SK-N-SH (cell line): ENCODE measurements at places on chromosomes 3 and 15. TPM values are rescaled to one million over a fixed set of nuclear protein-coding genes. Genes with fewer than 3 reads are reported as not detected.

C3orf62 gene
- polyA plus RNA-seq, result 4.2 and 5.8 TPM in 2 replicates

CLDND1 gene
- 110 and 165 TPM in 2 replicates for polyA plus RNA-seq

SEMA4B gene
- 15.2 and 38.9 TPM in 2 replicates for polyA plus RNA-seq

SLC12A1 gene
- polyA plus RNA-seq, result not detected in 2 replicates

FETUB gene
- 0.05 TPM in 2 replicates for polyA plus RNA-seq

P3H2 gene
- polyA plus RNA-seq, result 2.8 and 3.3 TPM in 2 replicates

TNK2 gene
- polyA plus RNA-seq, result 11.3 and 17.3 TPM in 2 replicates

COMMD4 gene
- polyA plus RNA-seq, result 197 and 223 TPM in 2 replicates

ZIC4 gene
- 1.3 and 2.0 TPM in 2 replicates for polyA plus RNA-seq

DNA sequence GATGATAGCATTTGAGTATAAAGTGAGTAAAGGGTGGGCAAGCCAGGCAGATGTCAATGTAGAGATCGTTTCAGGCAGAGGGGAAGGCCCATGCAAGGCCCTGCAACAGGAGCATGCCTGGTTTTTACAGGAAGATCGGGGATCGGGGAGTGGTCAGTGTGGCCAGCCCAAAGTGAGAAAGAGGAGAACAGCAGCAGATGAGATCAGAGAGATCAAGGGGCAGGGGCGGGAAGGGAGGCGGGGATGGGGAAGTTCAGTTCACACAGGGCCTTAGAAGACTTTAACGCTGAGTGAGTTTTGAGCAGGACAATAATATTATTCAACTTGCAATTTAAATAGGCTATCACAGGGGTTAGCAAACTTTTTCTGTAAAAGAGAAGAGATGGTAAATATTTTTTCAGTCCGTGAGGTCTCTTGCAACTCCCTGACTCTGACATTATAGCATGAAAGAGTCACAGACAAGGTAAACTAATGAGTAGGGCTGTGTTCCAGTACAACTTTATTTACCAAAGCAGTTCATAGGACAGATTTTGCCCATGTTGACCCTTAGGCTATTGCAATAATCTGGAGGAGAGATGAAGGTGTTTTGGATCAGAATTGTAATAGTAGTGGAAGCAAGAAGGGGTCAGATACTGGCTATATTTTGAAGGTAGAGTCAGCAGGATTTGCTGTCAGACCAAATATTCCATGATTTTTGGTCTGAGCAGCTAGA lies 12.4 kb upstream of the CD47 start:
- DNase-seq, result no peak

DNA sequence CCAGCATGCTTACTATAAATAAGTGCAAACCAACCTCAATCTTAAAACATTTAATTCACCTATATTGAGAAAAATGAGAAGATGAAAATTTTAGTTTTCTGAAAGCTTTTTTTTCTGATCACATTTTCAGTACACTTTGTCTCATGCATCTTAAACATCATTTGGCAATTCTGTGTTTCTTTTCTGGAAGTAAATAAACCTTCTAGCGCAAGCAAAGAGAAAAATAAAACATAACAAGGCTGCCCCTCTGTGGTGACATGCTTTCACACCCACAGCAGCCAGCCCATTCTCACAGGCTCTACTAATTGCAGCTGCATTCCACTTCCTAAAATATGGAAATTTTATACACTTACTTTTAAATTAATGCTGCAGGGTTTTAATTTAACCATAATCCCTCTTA lies 90.1 kb downstream of the NEK10 start:
- peak; percentile 38 for DNase-seq

GRCh38 chr3:134718726-134719125 lies 67.9 kb upstream of the KY start:
- DNase-seq, result no peak

- no peak for DNase-seq
Observed at GRCh38 chr3:55362210-55362960, 124.7 kb downstream of the WNT5A start.

DNA sequence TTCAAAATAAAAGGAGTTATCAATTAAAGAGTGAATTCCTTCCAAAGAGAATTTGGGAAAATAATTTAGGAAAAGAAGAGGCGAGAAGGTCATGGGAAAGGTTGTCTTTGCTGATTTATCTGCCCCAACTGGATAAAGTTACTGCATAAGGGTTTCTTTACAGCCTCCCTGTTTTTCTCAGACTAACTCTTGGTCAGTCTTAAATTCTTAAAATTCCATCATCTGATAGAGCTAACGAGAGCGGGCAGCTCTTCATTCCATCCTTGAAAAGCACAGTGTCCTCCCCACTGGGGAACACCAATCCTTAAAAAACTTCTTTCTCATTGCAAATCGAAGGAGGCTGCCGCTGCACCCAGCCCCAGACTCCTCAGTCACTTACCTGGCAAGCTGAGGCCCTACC lies 107.2 kb downstream of the PGPEP1L start:
- DNase-seq, result no peak

DNA sequence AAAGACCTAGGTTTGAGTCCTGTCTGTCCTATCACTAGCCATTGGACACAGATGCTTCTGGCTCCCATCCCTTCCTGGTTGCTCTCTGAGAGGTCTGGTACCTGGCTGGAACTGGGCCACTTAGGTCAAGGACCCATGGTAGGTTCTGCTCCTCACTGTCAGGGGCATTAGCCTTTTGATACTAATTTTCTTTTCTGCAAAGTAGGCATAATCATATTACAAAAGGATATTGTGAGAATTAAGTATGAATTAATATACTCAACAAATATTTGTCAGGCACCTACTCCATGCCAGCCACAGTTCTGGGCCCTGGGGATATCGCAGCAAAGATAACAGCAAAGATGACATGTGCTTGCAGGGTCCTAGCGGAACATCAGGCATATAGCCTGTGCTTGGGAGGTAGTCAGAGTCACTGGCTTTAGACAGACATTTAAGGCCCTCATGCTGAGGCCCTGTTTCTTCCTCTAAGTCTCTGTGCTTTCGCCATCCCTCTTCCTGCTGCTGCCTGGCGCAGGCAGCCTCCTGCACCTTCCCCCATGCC lies 25.6 kb upstream of the LCTL start:
- DNase-seq, result no peak

- DNase-seq, result no peak
Observed at GRCh38 chr3:149592758-149593240, 65.0 kb downstream of the WWTR1 start.

DNA sequence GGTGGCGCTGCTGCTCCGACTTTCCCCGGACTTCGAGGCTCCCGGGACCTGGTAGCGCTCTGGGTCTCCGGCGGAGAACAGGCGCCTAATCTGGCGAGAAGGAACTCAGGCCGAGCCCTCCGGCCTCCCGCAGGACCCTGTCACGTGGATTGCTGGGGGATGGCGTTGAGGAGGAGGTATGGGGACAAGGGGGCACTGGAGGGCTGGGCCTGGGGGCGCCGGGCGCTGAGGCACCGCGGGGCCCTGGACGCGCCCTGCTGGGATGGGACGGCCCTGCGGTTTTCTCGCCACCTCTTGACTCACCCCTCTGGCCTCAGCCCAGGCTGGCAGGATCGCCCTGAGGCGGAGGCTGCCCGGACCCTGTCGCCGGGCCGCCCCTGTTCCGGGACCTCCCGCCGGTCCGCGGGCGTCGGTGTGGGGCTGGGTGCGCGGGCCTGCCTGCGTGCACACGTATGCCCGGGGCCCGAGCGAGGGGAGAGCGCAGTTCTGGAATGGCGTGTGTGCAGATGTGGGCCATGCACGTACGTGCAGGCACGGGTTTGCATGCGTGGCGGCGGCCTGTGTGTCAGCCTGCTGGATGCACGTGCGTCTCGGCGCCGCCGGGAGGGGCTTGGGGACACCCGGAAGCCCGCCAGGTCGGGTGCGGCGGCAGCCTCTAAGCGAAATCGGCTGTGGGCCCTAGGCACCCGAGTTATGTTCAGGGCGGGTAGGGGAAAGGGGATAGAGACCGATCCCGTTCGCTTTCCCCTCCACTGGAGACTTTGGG lies 752 bp downstream of the C15orf39 start:
- DNase-seq, result peak; percentile 81

GRCh38 chr15:82934100-82934880 lies 18.2 kb downstream of the HOMER2 start:
- no peak for DNase-seq

DNA sequence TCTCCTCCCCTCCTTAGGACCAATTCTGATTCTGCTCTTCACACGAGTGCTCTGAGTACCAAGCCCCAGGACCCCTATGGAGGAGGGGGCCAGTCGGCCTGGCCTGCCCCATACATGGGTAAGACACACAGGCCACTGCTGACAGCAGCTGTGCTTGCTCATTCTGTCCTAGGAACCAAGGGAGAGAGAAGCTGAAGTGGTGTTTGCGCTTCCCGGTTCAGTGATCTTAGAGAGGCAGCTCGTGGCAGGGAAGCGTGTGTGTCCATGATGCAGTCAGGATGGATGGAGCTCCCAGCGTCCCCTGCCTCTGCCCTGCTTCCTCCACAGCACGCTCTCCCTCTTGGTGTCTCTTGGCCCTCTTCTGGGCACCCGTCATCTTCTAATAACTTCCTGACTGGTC lies 77.6 kb downstream of the CRTC3 start:
- no peak for DNase-seq

DNA sequence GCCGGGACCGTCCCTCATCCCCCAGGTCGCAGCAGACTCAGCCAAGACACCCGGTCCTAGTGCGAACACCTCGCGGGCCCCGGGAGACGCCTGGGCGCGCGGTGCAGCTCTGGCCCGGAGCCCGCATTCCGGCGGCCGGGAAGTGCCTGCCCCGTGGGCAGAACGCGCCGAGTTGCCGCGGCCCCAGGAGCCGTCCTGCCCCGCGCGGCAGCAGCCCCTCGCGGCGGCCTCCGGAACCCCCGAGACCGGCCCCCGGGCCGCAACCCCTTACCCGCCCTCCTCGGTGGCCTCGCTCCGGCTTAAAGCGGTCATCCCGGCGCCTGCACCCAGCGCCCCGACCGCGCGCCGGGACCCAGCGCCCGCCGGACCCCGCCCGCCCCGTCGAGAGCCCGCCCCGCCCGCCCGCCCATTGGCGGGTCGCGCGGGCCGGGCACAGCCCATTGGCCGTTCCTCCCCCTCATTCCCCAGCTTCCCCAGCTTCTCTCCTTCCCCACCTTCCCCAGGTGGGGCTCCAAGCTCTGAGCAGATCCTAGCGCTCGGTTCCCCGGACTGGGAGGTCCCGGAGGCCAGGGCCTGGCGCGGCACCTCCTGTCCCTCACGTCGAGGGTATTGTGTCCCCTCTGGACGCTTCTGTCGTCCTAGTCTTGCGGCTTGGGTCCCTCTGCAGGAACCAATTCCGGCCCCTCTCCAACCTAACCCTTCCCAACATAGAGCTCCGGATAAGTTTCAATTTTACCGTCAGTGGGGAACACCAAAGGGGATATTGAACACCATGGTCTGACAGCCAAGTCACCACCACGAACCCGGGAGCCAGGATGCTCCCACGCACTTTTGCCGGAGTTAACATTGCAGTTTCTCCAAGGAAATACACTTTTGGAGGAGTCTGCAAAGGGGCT lies at the start of gene GRAMD2A:
Gene GRAMD2A, minus strand, starts transcription at position 328 of the 896 bp plus-strand sequence.
- peak; percentile 91 for DNase-seq

DNA sequence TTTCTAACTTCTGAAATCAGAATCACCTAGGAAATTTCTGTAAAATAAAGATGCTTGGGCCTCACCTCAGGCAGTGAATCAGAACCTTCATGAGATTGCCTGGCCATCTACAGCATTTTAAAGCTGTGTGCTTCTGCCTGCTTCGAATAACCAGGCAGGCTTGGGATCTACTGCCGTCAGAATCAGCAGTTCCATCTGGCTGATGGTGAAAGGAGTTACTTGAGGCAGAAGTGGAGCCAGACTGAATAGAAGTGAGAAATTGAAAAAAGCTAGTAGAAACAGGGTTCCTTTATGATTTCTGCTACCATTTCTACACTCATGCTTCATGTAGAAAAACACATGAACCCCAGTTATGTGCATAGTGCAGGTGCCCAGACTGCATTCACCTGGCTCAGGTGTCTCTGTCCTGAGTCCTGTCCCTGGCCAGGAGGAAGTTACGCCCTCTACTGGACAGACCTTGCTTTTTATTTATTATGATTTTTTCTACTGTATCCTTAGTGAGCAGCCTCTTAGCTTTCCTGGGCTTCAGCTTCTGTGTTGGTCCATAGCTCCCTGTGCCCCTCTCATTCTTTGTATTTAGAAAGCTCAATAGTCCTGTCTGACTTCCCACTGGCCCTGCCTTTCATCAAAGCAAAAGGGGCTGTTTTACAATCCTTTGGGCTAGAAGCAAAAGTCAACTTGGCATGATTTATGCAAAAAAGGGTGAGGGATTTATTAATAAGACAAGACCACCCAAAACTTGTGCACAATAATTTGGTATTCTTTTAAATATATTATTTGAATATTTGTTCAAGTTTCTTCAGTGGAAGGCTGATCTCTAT lies 200.8 kb upstream of the GOLGA6L4 start:
- no peak for DNase-seq

DNA sequence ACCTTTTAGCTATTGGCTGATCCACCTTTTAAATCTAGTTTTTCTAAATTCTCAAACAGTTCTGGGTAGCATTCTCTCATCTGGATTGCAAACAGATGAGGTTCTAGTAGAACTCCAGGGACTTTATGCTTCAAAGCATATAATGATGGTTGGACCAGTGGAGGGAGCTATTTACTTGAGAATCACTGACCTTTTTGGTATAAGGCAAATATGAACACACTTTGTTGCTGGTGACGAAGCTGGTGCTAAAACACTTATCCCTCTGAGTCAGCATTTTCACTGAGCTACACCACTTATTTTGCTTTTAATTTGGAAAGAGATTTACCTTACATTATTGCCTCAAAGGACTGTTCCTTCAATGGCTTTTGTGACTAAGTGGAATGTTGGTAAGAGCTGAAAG lies 58.6 kb upstream of the SLITRK3 start:
- peak; percentile 0 for DNase-seq

DNA sequence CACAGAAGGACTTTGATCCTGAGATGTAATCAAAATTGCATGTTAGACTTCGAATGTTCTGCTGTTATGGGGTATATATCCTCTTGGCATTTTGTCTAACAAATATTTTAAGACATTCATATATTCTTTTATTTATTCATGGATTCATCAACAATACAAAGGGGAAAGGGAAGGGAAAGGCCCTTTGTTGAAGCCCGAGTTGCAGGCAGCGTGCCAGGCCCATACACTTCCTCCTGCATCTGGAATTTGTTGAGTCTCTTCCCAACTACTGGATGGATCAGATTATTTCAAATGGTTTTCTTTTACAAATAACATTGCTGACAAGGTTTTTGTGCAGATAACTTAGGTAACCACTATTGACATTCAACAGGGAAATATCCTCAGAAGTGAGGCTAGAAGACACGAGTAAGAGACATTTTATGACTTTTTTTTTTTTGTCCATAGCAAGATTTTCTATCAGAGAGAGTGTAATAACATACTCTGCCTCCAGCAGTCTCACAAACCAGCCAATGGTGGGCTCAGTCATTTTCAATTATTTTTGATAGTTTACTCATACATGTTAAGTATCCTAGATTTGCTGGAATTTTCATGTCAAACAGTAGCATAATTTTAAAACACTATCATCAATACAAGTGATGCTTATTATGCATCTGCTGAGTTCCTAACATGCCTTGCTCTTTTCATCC lies 94.3 kb downstream of the RPL39L start:
- DNase-seq, result peak; percentile 16

- DNase-seq, result no peak
Observed at GRCh38 chr3:143170676-143171075, 51.1 kb downstream of the CHST2 start.

GRCh38 chr15:68175526-68175925 lies 29.6 kb downstream of the CALML4 start:
- DNase-seq, result no peak
